ENCODE measurements at places on chromosomes 4 and X.

- no peak for DNase-seq
Measured at GRCh38 chr4:104901961-104902605, 244.6 kb upstream of the TET2 start.

- DNase-seq = no peak
Measured at GRCh38 chr4:20621476-20621875, 78.8 kb upstream of the PACRGL start.

DNA sequence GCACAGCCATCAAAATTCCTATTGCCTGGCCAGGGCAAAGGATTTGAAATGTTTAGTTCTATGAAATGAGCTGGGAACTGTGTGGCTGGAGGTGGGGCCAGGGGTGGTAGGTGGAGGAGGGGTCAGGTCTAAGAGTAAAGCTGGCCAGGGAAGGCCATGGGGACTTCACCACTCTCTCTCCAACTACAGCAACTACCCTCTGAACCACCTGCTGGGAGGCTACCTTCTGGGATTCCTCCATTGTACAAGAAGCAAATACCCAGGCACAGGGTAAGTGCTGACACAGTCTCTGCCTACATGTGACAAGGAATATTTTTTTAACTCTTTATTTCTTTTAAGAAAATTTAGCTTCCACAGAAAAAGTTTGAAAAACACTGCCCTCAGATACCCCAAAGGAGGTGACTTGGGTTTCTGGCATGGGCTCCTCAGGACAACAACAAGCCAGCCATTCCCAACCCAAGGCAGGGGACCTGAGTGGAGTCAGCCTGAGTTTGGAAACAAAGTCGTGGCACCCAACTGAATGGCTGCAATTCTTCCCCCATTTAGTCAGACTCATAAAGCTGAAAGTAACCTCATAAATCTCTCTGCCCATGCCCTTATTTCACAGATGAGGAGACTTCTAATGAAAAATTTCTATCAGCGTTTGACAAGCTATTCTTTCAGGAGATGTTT is 593.8 kb upstream of the DIPK2B start:
- no peak for DNase-seq

GRCh38 chr4:4990857-4991540 is 28.3 kb downstream of the CYTL1 start:
- no peak for DNase-seq

DNA sequence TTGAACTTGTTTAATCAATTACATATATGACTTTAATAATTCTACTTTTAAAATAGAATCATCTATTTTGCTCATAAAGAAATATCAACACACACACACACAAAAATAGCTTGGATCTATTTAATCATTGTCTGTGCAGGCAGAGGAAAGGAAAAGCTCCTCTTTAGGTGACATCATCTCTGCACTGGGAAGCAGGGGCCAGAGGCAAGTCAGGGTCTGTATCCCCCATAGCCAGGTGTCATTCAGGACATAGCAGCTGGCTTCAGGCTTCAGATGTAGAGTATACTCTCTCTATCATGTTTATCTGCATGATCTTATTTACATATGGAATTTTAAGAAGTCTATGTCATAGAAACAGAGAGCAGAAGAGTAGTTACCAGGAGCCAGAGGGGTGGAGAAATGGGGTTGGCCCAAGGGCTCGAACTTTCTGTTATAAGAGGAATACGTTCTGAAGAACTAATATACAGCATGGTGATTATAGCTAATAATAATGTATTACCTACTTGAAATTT is 110.4 kb upstream of the LDB2 start:
- DNase-seq = no peak

DNA sequence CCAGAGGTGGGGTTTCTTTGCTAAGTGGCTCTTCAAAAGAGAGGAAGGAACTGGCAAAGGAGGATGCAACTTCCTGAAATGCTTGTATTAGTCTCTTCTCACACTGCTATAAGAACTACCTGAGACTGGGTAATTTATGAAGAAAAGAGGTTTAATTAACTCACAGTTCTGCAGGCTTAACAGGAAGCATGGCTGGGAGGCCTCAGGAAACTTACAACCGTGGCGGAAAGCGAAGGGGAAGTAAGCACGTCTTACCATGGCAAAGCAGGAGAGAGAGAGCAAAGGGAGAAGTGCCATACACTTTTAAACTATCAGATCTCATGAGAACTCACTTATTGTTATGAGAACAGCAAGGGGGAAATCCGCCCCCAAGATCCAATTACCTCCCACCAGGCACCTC is 505.7 kb downstream of the ZNF674 start:
- no peak for DNase-seq

GRCh38 chr4:138405934-138406567 is 163.9 kb upstream of the SLC7A11 start:
- DNase-seq = no peak

GRCh38 chr4:35541146-35541887 is 703.0 kb downstream of the ARAP2 start:
- DNase-seq = no peak

DNA sequence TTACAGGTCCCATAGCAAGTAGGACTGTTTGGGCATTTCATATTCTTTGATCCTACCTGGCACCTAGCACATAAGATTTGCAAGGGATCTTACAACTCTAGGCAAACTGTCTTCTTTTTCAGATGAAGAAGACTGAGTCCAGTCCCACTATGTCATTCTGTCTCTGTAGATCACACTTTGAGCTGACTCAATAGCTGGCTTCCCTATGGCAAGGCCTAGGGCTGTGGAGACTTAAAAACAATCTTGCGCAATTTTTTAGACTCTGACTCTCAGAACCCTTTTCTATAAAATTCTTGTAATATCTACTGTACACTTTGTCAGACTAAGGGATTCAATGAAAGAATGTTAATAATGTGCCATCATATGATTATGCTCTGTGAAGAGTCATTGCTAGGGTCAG is 26.7 kb downstream of the OTC start:
- no peak for DNase-seq

- DNase-seq = no peak
Measured at GRCh38 chr4:122073615-122074014, 78.5 kb upstream of the BLTP1 start.

- no peak for DNase-seq
Measured at GRCh38 chrX:77426811-77427210, 20.4 kb upstream of the FGF16 start.

- DNase-seq = no peak
Measured at GRCh38 chrX:109773374-109773773, 40.3 kb upstream of the ACSL4 start.

DNA sequence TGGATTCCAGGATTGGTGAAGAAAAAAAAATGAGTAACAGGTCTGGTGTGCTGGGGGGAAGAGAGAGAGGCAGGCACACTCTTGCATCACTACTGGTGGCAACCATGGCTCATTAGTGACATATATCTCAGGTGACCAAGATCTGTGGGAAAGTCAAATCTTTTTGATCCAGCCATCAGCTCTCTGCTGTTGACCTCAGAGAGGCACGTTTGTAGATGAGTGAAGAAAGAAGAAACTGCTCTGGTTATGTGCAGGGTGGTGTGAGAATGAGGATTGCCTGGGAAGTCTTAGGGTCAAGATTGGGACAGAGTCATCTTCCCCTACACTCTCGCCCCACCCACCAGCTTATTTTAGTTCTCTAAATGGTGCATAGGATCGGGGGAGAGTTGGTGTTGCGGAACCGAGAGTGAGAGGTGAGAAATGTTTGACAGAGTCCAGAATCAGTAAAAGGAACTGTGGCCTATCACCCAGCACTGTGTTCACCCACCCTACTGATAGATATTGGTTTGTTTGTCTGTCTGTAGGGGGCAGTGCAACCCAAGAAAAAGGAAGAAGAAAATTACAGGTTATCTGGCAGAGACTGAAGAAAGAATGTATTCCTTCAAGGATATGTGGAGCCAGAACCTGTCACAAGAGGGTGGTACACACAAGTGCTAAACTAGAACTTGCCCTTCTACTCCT is 21.9 kb downstream of the ARMCX6 start:
- no peak for DNase-seq

DNA sequence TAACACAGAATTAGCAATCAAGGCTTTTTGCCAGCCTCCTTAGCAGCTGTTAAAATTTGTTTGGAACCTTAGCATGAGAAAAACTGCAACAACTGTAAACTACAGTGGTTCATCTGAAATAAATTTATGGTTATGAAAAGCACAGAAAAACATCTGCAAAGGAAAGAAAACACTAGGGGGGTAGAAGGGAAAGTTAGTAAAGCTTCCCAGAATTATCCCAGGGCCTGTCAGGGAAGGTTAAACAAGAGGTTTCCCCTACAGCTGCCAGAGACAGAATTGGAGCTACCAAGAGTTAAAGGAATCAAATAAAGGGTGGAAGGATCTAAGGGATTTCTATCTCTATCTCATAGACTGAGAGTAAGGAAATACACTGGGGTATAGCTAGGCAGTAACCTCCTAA is 234.7 kb upstream of the DIAPH2 start:
- no peak for DNase-seq

DNA sequence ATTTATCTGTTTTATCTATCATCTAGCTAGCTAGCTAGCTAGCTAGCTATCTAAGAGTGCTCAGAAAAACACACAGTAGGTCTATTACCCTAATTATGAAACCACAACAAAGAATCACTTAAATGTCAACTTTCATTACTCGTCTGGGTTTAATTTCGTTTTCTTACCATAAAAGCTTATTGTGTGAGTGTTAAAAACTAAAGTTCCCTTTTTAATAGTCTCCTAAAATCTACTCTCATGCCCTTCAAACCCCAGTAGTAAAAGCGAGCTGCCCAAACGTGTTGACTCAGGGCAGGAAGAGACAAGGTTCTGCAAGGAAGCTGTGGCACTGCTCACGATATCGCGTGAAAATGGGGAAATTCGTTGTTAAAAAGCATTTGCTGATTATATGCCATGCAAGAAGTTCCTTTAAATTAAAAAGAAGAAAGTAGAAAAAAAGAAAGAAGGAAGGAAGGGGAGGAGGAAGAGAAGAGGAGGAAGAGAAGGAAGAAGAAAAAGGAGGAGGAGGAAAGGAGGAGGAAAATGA is 595 bp downstream of the MBNL3 start:
- DNase-seq = no peak

DNA sequence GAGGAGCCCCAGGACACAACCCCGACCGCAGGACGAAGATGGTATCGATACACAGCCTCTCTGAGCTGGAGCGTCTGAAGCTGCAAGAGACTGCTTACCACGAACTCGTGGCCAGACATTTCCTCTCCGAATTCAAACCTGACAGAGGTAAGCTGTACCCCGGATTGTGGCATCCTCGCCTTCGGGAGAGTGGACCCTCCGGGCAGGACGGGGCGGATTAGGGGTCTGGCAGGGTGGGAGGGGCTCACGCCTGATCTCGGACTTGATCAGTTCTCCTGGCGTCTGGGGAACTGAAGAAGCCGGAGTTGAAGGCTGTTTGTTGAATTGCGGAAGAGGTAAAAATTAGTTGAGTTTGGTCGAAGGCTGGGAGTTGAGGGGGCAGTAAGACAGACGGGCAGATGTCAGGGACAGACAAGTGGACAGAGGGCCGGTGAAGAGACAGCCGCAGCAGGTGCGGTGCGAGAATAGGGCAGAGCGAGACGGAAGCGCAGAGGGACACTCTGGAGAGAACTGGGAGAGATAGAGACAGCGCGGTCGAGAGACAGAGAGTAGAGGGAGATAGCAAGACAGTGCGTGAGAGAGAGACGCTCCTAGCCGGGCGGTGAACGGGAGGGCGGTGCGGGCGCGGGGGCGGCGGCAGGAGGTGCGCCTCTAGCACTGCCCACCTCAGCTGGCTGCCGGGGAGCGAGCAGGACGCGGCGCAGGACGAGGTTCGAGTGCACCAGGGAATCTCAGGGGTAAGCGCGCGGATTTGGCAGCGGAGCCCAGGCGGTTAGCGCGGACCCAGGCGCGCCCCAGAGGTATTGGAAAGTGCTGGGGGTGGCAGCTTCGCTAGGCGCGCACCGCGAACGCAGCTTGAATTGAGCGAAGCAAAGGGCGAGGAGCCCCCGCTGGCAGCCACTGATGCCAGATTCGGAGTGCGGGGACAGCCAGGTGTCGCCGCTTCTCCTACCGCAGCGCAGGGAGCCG is 23.9 kb downstream of the ARHGAP36 start:
- no peak for DNase-seq
